Fibroblast of skin of left quadriceps (primary cell): ENCODE measurements at places on chromosomes 3 and 15.

DNA sequence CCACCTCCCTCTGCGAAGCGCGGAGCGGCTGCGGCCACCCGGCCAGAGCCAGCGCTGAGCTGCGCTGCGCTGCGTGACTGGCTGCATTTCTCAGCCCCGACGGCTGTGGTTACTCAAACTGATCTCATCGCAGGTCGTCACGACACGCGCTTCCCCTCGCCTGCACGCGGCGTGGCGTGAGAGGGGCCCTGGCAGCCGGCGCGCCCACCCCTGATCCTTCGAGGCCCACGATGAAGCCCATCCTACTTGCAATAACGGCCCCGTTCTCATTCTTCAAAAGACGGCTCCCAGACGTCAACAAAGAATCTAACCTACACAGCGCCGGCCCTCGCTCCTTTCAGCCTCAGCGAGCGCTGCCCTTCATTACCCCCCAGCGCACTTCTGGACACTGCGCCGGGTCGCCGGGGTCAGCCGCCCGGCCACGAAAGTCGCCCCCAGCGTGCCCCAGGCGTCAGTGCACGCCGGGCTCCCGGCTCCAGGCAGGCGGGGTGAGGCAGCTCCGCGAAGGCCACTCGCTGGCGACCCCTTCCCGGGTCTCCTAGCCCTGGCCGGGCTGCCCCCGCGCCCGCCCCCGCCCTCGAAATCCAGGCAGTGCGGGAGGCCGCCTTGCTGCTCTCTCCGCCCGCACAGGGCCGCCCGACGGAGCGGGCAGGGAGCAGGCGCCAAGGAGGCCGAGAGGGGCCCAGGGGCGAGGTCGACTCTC, 9.9 kb upstream of the LEKR1 start:
- DNase-seq, result peak; percentile 26

- DNase-seq, result no peak
Observed at GRCh38 chr3:9986230-9986725, 363 bp downstream of the EMC3 start.

DNA sequence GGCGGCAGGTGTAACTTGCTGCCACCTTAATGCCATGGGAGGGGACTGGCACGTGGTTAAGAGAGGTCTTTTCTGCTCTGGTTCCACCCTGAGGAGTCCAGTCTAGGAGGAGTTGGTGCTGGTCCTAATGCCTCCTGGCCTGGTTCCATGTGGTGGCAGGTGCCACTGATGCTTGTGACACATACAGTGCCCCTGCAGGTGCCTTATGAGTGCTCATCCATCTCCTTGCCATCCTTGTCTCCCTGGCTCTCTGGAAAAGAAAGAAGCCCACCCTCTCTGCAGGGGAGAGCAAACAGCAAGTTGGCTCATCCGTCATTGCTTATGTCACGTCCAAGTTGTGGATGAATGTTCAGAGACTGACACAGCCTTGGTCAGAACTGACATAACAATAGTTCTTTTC, 175.8 kb upstream of the DPH6 start:
- no peak for DNase-seq

- DNase-seq, result no peak
Observed at GRCh38 chr3:62024882-62025281, 348.5 kb downstream of the FEZF2 start.

DNA sequence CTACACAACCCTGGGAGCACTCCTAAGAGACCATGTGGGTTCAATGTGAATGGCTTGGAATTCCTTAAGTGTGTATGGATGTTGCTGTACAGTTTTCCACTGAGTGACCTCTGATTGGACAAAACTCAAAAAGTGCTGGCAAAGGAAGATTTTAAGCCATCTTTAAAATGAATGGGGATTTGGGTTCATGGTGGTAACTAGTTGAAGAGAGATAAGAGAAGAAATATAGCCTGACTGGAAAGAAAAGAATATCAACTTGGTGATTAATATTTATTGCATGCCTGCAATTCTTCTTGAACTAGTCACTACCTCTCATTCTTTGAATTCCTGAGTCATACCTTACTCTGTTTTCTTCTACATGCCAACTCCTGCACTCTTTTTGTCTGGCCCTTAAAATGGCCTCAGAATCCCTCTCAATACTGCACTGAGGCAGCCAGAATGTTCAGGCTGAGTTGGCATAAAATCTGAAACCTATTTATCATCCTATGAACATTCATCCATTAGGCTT, 124.7 kb downstream of the RPL22L1 start:
- peak; percentile 63 for DNase-seq

GRCh38 chr3:119580067-119580760, 922 bp downstream of the ADPRH start:
- no peak for DNase-seq

GRCh38 chr3:127342735-127343134, 54.9 kb upstream of the PRR20G start:
- DNase-seq, result no peak

- DNase-seq, result no peak
Observed at GRCh38 chr3:196519718-196520082, 4.6 kb upstream of the SMCO1 start.

- no peak for DNase-seq
Observed at GRCh38 chr15:70343961-70344621, 246.4 kb upstream of the TLE3 start.

GRCh38 chr15:40763801-40764628, at the start of gene GCHFR:
TSS of gene GCHFR (plus strand) at chr15:40764068. CDS start at chr15:40764181, 113 bp downstream.
- DNase-seq, result no peak

DNA sequence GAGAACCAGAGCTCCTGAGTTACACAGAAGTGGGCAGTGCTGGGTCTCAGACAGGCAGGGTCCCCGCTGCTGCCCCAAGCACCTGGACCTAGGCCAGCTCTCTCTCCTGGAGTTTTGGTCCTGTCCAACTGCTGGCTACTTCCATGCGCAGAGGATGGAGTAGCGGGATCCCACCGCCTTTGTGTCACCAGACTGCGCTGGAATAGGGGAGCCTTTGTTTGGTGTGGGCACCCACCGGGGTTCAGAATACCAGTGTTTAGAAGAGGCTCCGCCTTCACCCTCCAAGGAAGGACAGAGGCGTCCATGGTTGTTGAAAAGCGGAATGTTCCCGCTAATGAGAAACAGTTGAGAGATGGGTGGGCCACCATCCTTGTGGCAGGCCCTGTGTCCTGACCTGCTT, 154.4 kb downstream of the DNAJB8 start:
- no peak for DNase-seq

GRCh38 chr15:92107510-92107909, 254.0 kb downstream of the SLCO3A1 start:
- DNase-seq, result no peak

DNA sequence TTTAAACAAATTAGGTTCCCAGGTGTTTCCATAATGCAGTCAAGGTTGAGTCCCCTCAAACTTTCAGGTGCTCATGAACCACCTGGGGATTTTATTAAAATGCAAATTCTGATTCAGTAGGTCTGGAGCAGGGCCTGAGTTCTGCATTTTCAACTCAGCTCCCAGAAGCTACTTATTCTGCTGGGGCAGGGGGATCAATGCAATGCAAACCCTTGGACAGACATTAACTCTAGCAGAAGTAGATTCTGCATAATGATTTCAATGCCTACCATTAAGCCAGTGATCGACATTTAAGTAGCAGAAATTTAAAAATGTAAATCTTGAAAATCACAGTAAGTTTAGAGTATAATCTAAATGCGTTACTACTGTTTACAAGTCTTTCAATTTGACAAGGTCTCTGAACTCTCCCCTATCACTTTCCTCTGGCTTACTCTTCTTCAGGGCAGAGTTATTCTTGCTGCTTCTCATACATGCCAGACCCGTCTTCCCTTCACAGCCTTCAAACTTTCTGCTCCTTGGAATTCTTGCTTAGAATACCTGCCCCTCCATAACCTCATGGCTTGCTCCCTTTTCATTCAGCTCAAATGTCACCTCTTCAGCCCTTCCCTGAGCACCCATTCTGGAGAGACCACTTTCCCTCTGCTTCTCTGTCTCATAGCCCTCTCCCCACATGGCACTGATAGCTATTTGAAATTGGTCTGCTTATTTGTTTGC, 19.3 kb upstream of the DPPA4 start:
- DNase-seq, result no peak

- no peak for DNase-seq
Observed at GRCh38 chr3:106071306-106071705, 202.5 kb upstream of the CBLB start.

GRCh38 chr3:197001106-197001971, 28.3 kb downstream of the MELTF start:
- DNase-seq, result no peak

- peak; percentile 23 for DNase-seq
Observed at GRCh38 chr15:64532521-64533315, 72.3 kb downstream of the ZNF609 start.

DNA sequence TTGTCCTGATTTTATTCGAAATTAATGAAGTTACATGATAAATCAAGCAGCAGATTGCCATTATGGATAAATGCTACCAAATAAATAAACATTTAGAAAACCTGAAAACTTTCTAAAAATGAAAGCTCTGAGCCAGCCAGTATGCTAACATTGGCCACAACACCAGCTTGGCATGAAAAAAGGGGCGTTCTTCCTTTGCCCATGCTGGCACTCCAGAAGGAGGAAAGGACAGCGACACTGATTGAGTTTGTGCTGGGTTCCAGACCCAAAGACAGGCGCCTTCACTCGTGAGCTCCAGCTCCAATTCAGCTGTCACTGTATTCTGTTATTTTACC, 5.1 kb downstream of the STIMATE start:
- no peak for DNase-seq

DNA sequence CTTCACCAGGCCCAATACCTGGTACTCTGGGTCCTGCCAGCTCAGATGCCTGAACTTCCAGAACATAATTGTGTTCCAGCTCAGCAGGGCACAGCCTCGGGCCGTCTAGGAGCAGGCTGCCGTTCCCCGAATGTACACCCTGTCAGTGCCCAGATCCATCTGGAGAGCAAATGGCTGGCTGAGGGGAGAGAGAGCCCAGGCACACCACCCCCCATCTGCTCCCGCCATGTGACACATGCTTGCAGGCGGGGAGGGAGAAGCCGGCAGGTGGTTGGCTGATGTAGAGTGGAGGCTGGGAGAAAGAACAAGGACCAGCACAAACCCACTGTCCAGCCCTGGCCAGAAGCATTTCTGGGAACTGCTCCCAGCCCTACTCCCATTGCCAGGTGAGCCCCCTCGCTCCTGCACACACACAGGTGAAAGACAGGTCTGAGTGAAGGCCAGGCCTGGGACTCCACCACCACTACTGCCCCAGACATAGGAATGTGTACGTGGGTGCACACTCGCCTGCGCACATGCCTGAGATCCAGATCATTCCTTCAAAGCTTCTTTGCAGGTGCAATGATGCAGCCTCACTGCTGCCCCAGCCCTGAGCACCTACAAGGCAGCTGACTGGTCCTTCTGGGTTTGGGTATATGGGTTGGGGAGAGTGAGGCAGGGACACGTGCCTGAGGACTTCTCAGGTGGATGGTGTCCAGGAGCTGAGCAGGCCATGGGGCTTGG, 53.5 kb downstream of the SEMA5B start:
- no peak for DNase-seq

DNA sequence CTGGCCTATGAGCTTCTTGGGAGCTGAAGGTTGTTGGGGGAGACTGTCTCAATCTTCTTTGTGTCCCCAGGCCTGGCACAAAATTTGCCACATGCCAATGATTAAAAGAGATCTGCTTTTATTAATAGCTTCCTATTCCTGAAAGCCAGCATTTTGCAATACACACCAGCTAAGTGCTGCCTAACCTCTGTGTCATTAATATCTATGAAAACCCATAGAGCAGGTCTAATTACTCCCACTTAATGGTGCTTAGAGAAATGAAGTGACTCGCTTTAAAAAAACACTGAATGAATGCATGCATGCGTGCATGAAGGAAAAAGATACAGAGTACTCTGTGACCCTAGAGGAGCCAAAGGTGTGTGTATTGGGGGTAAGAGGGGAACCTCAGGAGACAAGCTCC, 55.0 kb downstream of the SLC6A1 start:
- DNase-seq, result no peak

DNA sequence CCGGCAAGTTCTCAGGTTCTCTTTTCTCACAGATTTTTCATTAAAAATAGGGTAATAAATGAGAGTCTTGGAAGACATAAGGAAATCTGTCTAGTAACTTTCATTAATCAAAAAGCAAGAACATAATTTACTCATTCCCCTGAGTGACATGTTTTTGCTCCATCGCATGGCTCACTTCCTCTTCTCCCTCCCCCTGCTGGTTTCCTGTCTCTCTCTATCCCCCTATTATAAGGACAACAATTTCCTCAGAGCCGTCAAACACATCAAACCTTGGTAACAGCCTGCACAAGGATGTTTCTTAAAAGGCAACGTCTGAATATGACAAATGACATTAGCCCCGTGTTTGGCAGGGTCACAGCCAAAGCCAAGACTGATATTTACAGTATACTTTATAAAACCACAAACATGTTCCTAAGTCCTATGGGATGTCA, 1149.6 kb downstream of the IGSF11 start:
- DNase-seq, result no peak

- no peak for DNase-seq
Observed at GRCh38 chr3:161212171-161212771, 8.8 kb upstream of the NMD3 start.

- no peak for DNase-seq
Observed at GRCh38 chr3:189726277-189726676, 95.1 kb downstream of the TP63 start.

GRCh38 chr3:43638594-43639447, 17.0 kb upstream of the ANO10 start:
- no peak for DNase-seq

DNA sequence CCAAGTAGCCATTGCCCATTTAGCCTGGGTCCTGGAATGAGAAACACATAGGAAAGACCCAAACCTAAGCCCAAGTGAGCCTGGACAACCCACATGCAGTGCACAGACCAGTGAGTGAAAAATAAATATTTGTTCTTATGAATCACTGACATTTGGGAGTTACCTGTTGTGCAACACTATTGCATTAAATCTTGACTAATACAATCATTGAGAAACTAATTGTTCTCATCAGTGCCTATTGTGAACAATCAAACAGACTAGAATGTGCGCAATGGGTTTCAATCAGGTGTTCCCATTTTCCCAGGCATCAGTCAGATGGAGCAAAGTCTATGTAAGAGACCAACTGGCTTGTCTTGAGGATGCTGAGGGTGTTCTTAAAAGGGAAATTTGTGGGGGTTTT, 54.7 kb upstream of the CNOT10 start:
- no peak for DNase-seq
